G401 (cell line): ENCODE measurements at places on chromosomes 5 and 9. TPM values are rescaled to one million over a fixed set of nuclear protein-coding genes. Genes with fewer than 3 reads are reported as not detected.

GRCh38 chr5:73234204-73234555, 61.2 kb downstream of the TMEM174 start:
- no peak for DNase-seq

DNA sequence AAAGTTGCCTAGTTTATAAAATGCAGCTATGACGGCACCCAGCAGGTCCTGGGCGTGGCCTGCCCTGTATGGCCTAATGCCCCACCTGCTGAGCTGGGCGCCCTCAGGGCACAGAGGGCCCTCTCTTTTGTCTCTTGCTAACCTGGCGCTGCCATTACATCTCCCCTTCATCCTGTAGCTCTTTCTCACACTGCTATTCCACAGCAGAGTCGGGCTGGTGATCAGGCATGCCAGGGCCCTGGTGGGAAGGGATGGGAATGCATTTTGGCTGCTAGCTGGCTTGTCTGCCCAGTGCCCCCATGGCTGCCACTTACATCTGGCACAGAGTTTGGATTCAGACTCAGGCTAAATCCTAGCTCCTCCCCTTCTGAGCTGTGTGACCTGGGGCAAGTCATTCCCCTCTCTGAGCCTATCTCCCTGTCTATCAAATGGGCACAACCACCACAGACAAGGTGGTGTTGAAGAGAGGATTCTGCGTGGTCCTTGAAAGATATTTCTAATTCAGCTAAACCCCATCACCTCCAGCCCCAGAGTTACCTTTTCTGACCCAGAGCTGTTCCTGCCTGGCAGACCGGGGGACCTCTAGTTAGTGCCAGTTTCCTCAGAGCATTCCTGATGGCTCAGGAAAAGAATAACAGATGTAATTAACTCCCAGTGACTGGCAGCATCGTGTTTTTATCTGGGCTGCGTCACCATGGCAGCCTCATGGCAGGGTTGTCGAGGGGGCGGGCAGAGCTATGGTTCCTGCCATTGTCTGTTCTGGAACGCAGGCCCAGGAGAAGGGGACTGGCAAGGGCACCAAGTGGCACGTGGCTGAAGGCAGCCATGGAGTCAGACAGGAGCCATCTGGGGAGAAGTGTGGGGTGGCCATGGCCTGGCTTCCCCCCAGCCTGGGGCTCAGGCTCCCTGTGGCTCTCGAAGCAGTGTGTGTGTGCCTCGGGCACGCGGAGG, 6.3 kb downstream of the PRR7 start:
- no peak for DNase-seq

The RORB gene
- not detected in 2 replicates for total RNA-seq

DNA sequence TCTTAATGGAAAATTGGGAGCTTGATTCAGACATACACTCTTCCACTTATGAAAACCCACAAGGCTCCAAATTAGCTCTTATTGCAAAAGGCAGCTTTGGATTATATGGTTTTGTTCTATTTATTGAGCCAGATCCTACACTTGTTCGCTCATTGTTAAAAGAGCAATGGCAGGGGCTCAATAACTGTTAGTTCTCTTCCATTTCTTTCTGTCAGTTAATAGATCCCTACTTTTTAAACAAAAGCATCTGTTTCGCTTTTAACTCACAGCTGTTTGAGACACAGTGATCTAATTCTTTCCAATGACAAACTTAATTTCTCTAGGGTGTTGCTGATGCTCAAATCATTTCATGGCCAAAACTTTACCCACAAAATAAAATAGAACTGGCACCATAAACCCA, 11.7 kb downstream of the C5 start:
- no peak for DNase-seq

The PRSS3 gene
- total RNA-seq: not detected in 2 replicates

- no peak for DNase-seq
Observed at GRCh38 chr9:8278048-8278447, 478.5 kb upstream of the DMAC1 start.

The FOXD4L6 gene
- total RNA-seq: not detected in 2 replicates

The AQP3 gene
- not detected in 2 replicates for total RNA-seq

The IL3 gene
- not detected in 2 replicates for total RNA-seq

DNA sequence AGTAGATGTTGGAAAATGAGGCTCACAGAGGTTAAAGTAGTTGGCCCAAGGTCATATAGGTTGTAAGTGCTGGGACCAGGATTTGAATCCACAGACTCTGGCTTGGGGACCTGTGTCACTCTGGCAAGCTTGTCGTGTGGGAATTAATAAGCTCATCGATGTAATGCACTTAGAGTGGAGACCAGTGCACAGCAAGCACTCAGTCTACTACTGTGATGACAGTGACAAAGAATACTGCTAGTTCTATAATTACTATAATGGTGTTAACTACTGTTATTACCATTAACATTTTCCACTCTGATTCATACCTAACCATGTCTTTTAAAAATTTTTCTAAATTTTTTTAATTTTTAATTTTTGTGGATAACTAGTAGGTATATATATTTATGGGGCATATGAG, 12.8 kb downstream of the PAM start:
- no peak for DNase-seq
